ENCODE measurements at places on chromosomes 3 and 15. TPM values are rescaled to one million over a fixed set of nuclear protein-coding genes. Genes with fewer than 3 reads are reported as not detected.

PRTG gene
- total RNA-seq, result 0.71 TPM

- no peak for DNase-seq
Measured at GRCh38 chr15:100824211-100824610, 55.4 kb upstream of the ALDH1A3 start.

DNA sequence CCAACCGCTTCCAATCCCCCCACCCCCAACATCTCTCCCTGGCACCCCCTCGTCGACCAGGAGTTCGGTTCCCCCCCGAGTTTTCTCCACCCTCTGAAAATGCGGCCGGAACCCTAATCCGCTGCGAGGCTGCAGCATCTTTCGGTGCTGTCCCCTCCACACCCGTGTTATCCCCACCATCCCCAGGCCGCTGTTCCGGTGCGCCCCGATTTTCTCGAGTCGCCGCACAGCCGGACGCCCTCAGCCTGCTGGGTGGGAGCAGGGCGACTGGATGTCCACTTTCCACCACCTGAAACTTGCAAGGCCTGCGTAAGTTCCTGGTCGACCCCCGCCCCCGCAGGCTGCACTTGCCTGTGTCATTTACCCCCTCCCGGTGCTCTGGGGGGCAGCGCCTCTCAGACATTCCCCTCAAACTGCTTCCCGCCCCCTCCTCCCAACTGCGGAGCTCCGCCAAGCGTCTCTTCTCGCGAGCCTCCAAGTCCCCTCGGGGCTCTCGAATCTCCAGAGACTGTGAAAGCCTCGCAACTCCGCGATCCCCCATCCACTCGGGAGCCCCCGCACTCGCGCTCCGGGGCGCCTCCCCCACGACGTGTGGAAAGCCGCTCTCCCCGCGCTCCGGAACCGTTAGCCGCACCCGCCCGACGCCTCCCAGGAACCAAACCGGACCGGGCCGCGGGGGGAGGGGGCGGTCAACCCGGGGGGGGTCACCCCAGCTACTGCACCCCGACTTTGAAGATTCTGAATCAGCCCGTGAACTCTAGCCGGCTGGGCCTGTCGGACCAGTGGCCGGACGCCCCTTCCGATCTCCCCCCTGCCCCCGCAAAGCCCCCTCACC is 566 bp downstream of the ETV5 start:
- DNase-seq, result peak; percentile 69

DNA sequence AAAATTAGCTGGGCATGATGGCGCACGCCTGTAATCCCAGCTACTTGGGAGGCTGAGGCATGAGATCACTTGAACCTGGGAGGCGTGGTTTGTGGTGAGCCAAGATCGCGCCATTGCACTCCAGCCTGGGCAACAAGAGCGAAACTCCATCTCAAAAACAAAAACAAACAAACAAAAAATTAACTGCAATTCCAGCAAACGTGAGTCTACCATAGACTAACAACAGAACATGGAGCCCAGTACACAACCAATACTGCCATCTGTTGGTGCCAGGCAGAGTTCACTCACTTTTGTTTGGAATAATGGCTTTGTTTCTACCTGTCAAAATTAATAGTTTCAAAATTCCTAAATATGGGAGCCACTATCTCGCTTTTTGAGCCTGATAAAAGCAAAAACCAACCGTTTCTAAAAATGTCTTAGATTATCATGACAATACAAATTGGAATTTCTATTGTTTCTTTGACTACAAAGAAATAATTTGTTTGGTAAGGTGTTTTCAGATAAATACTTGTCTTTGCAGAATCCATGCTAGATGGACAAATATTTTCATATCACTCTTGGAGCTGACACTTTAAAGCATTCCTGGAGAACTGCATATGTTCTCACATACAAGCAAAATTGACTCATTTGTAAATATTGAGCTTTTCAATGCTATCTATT is 45.0 kb downstream of the GPR176 start:
- peak; percentile 31 for DNase-seq

GRCh38 chr3:37474901-37475331 is 300.5 kb upstream of the LRRFIP2 start:
- no peak for DNase-seq

- DNase-seq, result no peak
Measured at GRCh38 chr15:59137566-59137965, 32.6 kb downstream of the CCNB2 start.

GRCh38 chr15:46409841-46410301 is 775.0 kb downstream of the SQOR start:
- DNase-seq, result no peak

DNA sequence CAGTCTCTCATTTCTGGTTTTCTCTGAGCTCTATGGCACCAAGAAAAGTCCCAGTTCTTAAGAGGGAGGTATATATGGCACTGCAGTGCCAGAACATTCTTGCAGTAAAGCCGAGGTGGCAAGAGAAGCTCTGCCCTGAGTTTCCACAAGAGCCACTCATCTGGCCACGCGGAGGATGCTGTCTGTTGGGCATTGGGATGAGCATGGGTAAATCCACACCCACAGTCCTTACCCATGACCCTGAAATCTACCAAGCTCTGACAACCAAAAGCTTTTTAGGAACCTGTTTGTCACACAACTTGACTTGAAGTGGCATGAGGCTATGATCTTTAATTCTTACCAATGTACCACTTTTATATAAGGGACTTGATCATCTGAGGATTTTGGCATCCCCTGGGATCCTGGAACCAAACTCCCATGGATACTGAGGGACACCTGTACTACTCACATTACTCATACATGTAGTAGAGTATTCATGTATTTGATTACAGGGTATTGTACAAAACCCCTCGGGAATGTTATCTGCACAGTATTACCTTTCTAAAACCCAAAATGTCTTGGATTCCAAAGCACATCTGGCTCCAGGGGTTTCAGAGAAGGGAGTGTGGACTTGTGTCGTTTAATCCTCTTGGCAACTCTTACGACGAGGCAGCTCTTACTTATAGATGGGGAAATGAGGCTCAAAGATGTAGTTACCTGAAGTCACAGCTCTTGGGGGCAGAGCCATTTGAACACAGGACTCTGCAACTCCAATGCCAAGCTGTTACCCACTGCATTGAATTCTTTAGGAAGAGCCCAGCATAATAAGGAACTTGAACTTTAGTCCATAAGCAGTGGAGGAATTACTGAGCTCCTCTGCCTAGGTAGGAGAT is 8.8 kb downstream of the RPL32 start:
- DNase-seq, result no peak

- DNase-seq, result peak; percentile 12
Measured at GRCh38 chr15:95016511-95017229, 785.3 kb downstream of the MCTP2 start.

GOLGA8T gene
- total RNA-seq, result not detected

CD200 gene
- total RNA-seq, result not detected

GRCh38 chr15:59642351-59642750 is 15.0 kb downstream of the GTF2A2 start:
- no peak for DNase-seq

DNA sequence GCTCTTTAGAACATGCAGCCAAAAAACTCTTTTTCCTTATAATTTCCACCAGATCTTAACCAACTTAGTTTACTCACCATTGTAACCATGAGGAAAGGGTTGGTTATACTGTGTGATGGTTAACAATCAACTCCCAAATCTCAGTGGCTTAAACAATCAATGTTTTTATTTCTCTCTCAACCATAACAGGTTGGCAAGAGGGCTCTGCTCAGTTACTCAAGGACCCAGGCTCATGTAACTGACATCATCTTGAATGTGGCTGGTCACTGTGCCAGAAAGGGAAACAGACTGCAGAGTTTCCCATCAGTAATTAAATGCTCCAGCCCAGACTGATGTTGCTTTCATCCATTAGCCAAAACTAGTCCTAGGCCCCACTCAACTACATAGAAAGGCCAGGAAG is 69.0 kb downstream of the ANKRD28 start:
- DNase-seq, result no peak

DNA sequence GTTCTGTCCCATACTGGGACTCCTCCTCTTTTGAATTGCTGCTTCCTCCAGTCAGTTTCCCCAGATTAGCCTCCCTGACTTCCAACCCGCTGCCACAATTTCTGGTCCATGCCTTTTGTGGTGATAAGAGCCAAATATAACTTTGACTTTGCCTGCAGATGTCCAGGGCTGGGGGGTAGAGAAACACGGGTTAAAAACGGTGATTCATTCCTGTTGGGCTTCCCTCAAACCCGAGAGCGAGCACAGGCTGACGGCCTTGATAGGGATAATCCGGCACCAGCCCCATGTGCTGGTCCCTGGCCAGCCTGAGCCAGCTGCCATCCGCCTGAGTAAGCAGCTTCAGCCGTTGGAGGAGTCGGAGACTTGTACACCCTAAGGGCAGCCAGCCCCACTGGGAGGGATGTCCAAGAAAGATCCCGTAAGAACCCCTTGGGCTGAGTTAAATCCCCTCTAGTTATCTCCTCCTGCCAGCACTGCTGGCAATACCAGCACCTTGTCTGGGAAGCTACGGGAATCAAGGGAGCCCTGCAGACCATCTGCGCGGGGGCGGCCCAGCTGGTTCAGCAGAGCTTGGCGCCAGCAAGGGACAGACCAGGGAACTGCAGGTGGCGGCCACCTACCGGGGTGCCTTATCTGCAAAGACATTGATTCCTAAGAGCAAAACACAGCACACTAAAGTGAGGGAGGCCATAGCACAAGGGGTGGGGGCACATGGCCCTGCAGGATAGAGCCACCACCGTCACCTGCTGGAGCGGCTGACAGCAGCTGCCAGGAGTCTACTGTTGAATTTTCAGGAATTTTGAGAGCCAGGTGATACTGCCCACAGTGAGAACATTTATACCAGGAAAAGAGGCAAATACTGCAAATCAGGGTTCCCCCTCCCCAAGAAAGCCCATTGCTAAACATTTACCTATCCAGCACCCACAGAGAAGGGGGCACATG is 18.1 kb downstream of the CSPG4 start:
- peak; percentile 99 for DNase-seq

GRCh38 chr3:12004741-12005513 is 739 bp downstream of the SYN2 start:
- no peak for DNase-seq

DNA sequence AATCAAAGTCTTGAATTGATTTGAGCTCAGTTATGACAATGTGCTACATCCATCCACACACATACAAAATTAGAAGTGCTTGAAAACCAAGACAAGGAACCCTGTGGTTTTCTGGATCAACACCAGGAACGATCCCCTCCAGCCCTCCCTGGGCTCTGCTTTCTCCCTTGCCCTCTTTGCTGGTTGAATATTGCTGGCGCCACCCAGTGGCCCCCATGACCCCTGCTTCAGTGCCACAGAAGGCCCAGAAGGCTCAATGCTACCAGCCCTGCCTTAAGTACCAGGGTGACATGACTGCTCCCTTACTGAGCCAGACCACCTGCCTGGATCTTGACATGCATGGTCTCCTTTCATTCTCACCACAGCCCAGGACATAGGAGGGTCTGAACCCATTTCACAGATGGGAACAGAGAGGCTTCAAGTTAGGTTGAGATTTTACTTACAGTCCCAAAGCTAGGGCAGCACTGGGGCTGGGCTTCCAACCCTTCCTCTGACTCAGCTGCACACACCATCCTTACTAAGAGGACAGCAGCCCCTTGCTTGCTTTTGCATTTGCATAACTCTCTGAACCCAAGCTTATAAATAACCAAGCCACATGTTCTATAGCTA is 15.0 kb downstream of the IL12A start:
- peak; percentile 39 for DNase-seq

DNA sequence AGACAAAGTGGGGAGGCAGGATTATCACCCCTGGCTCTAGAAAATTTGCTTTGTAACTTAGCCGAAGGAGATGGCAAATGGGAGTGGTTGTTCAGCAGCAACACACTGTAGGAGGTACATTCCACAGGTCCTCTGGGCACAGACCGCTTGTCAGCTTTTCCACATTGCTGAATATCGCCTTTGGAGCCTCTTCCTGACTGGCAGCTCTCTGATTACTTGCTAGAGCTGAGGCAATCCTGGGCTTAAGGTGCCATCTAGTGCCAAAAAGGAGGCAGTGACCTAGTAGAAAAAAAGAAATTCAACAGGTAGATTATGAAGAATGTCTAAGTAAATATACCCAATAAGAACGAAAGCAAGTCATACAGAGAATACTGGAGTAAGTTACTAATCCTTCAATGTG is 13.1 kb upstream of the SCN5A start:
- peak; percentile 28 for DNase-seq

- no peak for DNase-seq
Measured at GRCh38 chr3:128965818-128966217, 28.1 kb downstream of the CFAP92 start.

DNA sequence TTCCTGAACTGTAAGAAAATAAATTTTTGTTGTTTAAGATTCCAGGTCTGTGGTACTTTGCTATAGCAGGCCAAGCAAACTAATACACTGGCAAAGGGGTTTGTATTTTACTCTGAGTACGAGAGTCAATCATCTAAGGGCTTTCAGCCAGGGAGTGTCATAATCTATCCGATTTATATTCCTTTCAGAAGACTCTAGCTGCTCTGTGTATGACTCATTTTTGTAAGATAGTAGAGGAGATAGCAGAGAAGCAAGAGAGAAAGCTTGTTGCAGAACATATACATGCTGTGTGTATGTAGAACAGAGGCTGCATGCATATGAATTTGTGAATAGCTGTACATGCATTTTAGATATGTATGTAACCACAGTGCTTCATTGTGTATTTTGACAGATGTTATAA is 577.9 kb upstream of the EPHA6 start:
- DNase-seq, result no peak

DNA sequence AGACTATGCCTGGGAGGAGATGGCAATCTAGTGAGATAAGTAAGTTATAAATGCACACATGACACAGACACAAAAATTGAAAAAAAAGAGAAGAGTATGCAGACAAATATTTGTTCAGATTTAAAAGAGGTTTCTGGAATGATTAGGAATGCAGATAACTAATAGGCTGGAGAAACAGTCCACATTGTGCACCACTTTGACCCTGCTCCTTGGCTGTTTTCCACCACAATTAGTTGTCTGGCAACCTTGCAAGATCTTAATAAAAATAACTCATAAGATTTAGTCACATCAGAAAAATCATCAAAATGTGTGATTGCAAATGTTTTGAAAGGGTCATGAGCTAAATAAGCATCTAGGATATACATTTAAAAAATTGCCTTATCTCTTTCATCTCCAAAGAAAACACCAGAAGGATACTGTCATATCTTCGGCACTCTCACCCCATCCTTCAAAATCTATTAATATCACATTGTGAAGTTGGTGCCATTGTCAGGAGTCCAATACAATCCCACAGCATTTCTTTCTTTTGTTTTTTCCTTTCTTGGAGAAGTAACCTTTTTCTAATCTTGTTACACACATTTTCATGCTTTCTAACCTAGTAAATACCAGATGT is 153.7 kb upstream of the KCNMB2 start:
- peak; percentile 97 for DNase-seq

DNA sequence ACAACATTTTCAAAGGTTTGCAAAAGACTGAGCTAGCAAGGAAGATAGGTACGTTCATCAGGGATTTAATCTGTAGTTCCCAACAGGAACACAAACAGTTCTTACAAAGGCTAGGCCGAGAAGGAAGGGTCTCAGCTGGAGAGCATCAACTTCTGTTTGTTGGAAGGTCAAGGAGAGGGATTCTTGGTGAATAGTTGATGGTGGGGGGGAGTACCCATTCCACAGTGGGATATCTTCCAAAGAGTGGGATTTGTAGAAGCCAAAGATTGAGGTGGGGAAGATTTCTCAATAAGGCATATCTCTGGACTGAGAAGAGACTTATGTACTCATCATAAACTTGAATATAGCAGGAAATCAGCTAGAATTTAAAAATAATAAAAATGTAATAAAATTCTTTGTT is 231.8 kb downstream of the CHST2 start:
- no peak for DNase-seq

- DNase-seq, result no peak
Measured at GRCh38 chr3:97744289-97744688, 20.3 kb upstream of the ARL6 start.

GASK1A gene
- not detected for total RNA-seq

- no peak for DNase-seq
Measured at GRCh38 chr3:197026481-197026866, 3.1 kb downstream of the MELTF start.
